ENCODE measurements at places on chromosomes 2 and 18. TPM values are rescaled to one million over a fixed set of nuclear protein-coding genes. Genes with fewer than 3 reads are reported as not detected.
A peak's percentile ranks its signal among the peaks of the same experiment; 100 is the strongest.

- no peaks in the 10 kb centered on the region for H3K36me3 ChIP-seq
- DNase-seq: no peak
- H3K27ac ChIP-seq: no peak overlapping the region
These were observed 323.9 kb downstream of the XIRP2 start for GRCh38 chr2:167212014-167212648.

GRCh38 chr18:5488844-5489243, 55.0 kb downstream of the EPB41L3 start:
- peaks cover 2% of the 10 kb centered on the region for H3K27me3 ChIP-seq
- peaks cover 14% of the 10 kb centered on the region for H3K36me3 ChIP-seq
- peaks cover 28% of the 10 kb centered on the region for H3K4me1 ChIP-seq

- H3K4me1 ChIP-seq: peaks cover 82% of the 10 kb centered on the region
- DNase-seq: no peak
- H3K4me3 ChIP-seq: peak overlapping the region; percentile 50
- peaks cover 14% of the 10 kb centered on the region for H3K36me3 ChIP-seq
- H3K27me3 ChIP-seq: peaks cover 23% of the 10 kb centered on the region
These were observed 35.9 kb downstream of the KLF7 start for GRCh38 chr2:207129821-207130220.

DNA sequence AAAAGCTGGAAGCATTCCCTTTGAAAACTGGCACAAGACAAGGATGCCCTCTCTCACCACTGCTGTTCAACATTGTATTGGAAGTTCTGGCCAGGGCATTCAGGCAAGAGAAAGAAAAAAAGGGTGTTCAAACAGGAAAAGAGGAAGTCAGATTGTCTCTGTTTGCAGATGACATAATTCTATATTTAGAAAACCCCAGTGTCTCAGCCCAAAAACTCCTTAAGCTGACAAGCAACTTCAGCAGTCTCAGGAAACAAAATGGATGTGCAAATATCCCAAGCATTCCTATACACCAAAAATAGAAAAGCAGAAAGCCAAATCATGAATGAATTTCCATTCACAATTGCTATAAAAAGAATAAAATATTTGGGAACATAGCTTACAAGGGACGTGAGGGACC, 11.1 kb downstream of the SLC8A1 start:
- no peak overlapping the region for H3K27ac ChIP-seq
- no peaks in the 10 kb centered on the region for H3K36me3 ChIP-seq
- no peak overlapping the region for H3K4me3 ChIP-seq
- no peak for DNase-seq
- no peaks in the 10 kb centered on the region for H3K27me3 ChIP-seq

GRCh38 chr2:75421986-75422385, 138.8 kb downstream of the EVA1A start:
- H3K27me3 ChIP-seq: no peaks in the 10 kb centered on the region
- H3K4me3 ChIP-seq: no peak overlapping the region
- no peaks in the 10 kb centered on the region for H3K4me1 ChIP-seq
- H3K36me3 ChIP-seq: no peaks in the 10 kb centered on the region
- no peak for DNase-seq

DNA sequence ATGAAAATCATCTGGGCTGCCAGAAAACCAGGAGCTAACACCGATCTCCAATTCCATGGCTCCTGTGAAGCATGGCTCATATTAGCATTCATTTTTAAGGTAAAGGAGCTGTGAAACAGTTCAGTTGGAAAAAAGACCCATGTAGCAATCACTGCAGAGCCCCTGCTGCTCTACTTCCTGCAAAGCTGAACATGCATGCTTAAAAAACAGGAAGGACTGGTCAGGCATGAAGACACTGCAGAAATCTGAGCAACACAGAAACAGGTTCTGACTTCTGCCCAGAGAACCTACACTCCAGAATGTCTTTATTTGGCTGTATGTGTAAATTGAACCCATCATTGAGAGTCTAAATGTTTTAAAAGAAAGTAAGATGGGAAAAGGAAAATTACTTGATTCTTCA, 950.6 kb downstream of the DCDC2C start:
- H3K4me1 ChIP-seq: peaks cover 4% of the 10 kb centered on the region
- no peak for DNase-seq
- no peaks in the 10 kb centered on the region for H3K36me3 ChIP-seq
- H3K27ac ChIP-seq: no peak overlapping the region

DNA sequence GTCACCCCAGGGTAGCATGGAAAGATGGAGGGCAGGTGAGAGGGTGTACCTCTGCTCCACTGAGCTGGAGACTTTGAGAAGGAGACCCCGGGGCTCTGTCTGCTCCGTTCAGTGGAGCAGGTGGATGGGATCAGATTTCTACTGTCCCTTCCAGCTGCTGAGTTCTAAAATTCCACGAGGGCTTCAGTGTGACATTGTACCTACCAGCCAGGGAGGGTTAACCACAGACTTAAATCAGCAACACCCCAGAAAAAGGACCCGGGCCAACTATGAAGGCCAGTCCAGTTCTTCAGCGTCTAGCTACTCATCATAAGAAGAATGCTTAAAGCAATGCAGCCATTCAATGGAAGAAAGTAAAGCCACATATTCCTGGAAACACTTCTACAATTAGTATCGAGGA, 23.8 kb downstream of the STAT1 start:
- H3K27ac ChIP-seq: no peak overlapping the region
- peaks cover 7% of the 10 kb centered on the region for H3K36me3 ChIP-seq
- H3K27me3 ChIP-seq: no peaks in the 10 kb centered on the region
- H3K4me3 ChIP-seq: no peak overlapping the region
- no peaks in the 10 kb centered on the region for H3K4me1 ChIP-seq

GRCh38 chr2:22273853-22274252, 1111.1 kb upstream of the KLHL29 start:
- H3K27me3 ChIP-seq: no peaks in the 10 kb centered on the region
- peaks cover 12% of the 10 kb centered on the region for H3K36me3 ChIP-seq
- H3K27ac ChIP-seq: no peak overlapping the region
- DNase-seq: no peak
- H3K4me3 ChIP-seq: no peak overlapping the region

DNA sequence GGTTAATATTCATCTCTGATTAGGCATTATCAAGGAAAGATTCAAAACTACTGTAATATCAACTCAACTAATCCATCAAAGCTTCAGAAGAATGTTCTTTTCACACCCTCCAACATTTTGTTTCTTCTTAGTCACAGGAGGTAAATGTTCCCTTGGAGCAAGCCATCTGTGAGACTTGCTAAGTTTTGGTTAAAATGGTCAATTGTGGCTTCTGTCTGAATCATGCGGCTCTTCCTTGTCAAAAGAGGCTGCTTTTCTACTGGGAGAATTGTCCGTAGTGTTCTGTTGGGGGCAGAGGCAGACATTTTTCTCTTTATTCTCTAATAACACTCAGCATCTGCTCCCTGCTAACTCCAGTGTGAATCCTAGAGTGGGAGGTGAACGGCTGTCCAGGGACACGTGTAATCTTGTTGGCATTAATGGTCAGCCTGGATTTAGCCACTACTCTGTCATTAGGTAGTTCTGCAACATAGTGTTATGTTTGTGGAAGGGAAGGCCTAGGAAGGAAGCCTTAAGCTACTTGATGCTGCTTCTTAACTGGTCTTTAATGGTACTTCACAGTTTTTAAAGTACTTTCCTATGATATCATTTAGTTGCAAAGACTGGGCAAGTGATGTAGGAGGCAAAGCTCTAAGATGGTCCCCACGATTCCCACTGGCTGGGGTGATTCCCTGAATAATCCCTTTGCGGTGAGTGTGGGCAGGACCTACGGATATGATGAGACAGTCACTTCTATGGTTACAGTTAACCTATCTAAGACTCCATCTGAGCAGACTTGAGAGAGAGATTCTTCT, 22.6 kb upstream of the FAP start:
- H3K4me1 ChIP-seq: no peaks in the 10 kb centered on the region
- H3K4me3 ChIP-seq: no peak overlapping the region
- no peaks in the 10 kb centered on the region for H3K27me3 ChIP-seq
- H3K27ac ChIP-seq: no peak overlapping the region
- H3K36me3 ChIP-seq: no peaks in the 10 kb centered on the region

DNA sequence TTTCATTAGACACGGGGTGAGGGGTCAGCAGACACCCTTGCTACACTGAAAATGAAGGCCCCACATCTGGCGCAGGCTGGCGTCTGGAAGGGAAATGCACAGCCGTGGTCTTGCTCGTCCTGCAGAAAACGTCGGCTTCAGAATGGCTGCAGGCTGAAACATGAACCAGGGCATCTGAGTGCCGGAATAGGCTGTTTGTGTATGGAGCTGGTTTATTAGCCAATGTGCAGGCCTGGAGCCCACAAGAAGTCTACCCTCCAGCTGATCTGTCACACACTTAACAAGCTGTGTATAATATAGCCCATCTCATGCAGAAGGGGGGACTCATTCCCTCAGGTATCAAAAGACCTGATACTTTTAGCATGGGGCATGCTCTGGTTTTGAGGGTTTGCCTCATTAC, 153.4 kb upstream of the SOX11 start:
- peak; percentile 77 for DNase-seq
- peak overlapping the region; percentile 95 for H3K27ac ChIP-seq
- H3K36me3 ChIP-seq: peaks cover 14% of the 10 kb centered on the region
- H3K27me3 ChIP-seq: no peaks in the 10 kb centered on the region

GRCh38 chr2:95353055-95353575, 49.4 kb upstream of the FAHD2A start:
- no peak overlapping the region for H3K27ac ChIP-seq
- no peak overlapping the region for H3K4me3 ChIP-seq
- peaks cover 3% of the 10 kb centered on the region for H3K4me1 ChIP-seq
- peaks cover 12% of the 10 kb centered on the region for H3K27me3 ChIP-seq

- H3K27me3 ChIP-seq: peaks cover 2% of the 10 kb centered on the region
- peaks cover 29% of the 10 kb centered on the region for H3K4me1 ChIP-seq
- no peak for DNase-seq
- H3K4me3 ChIP-seq: peak overlapping the region; percentile 41
- H3K36me3 ChIP-seq: no peaks in the 10 kb centered on the region
These were observed 49.3 kb downstream of the ALPK2 start for GRCh38 chr18:58579561-58580047.

GRCh38 chr2:106975641-106976040, 89.7 kb upstream of the ST6GAL2 start:
- H3K27ac ChIP-seq: no peak overlapping the region
- no peaks in the 10 kb centered on the region for H3K4me1 ChIP-seq
- DNase-seq: no peak
- H3K4me3 ChIP-seq: no peak overlapping the region
- H3K27me3 ChIP-seq: no peaks in the 10 kb centered on the region
- H3K36me3 ChIP-seq: no peaks in the 10 kb centered on the region

DNA sequence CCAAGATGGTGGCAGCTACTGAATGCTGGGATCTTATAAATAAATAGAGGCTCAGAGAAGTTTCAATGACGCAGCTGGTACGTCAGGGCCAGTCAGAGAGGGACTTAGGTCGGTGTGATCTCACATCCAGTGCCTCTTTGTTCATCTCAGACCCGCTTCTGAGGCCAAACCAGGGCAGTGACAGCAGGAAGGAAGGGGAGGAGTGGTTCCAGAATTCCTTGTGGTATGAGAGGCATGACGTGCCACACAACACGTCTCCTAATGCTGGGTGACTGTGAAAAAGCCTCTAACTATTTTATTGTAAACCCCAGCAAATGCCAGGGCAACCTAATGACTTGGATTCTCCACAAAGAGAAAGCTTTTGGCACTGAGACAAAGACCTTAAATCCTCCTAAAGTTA, 423.3 kb downstream of the LPIN1 start:
- no peak overlapping the region for H3K4me3 ChIP-seq
- no peak overlapping the region for H3K27ac ChIP-seq
- H3K27me3 ChIP-seq: peaks cover 2% of the 10 kb centered on the region
- DNase-seq: no peak
- H3K36me3 ChIP-seq: no peaks in the 10 kb centered on the region

DNA sequence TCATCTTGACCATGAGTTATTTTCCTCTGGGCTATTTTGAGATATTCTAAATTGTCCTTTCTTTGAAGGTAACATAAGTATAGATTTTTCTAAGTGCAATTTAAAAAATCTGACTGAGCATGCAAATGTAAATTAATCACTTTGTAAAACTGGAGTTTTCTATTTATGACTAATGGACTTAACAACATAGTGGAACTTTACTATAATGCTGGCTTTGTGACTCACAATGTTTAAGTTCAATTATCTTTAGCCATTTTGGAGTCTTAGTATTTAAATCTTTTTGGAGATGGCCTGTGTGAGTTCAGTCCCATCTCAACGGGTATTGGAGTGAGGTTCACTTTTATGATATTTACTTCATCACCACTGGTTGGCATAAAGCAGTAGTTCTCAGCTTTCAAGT, 35.2 kb upstream of the NOSTRIN start:
- no peak overlapping the region for H3K27ac ChIP-seq
- H3K27me3 ChIP-seq: peaks cover 2% of the 10 kb centered on the region
- H3K36me3 ChIP-seq: peaks cover 10% of the 10 kb centered on the region
- H3K4me1 ChIP-seq: peaks cover 11% of the 10 kb centered on the region

GRCh38 chr2:135931776-135932443, 53.5 kb downstream of the DARS1 start:
- H3K4me3 ChIP-seq: no peak overlapping the region
- H3K36me3 ChIP-seq: no peaks in the 10 kb centered on the region
- no peaks in the 10 kb centered on the region for H3K27me3 ChIP-seq

GRCh38 chr2:239732666-239733010, 292.5 kb downstream of the NDUFA10 start:
- no peak overlapping the region for H3K27ac ChIP-seq
- H3K4me1 ChIP-seq: peaks cover 15% of the 10 kb centered on the region
- H3K4me3 ChIP-seq: no peak overlapping the region
- H3K36me3 ChIP-seq: peaks cover 4% of the 10 kb centered on the region
- DNase-seq: no peak

- H3K4me3 ChIP-seq: no peak overlapping the region
- H3K27me3 ChIP-seq: peaks cover 7% of the 10 kb centered on the region
- no peak overlapping the region for H3K27ac ChIP-seq
- H3K36me3 ChIP-seq: peaks cover 8% of the 10 kb centered on the region
- no peak for DNase-seq
These were observed 35.3 kb upstream of the CAB39 start for GRCh38 chr2:230677201-230677946.

Gene CTLA4
- not detected for total RNA-seq

Gene RGPD3
- total RNA-seq: 0.27 TPM

Gene TEX44
- not detected for total RNA-seq

Gene POTEC
- not detected for total RNA-seq

Gene ELOA2
- not detected for total RNA-seq

Gene IFIH1
- not detected for total RNA-seq

Gene HOXD3
- not detected for total RNA-seq

Gene CCDC85A
- 12.1 TPM for total RNA-seq

Gene EIPR1
- total RNA-seq: 43.8 TPM

Gene AMMECR1L
- 25.2 TPM for total RNA-seq

Gene TBR1
- not detected for total RNA-seq

Gene COLEC11
- total RNA-seq: not detected

Gene TMEM198
- total RNA-seq: 40.9 TPM

Gene AKAIN1
- total RNA-seq: 14.1 TPM

Gene VWA3B
- not detected for total RNA-seq

Measured in glutamatergic neuron (in vitro differentiated cells).